ENCODE measurements at places on chromosomes 13 and 19.
A peak's percentile ranks its signal among the peaks of the same experiment; 100 is the strongest.

GRCh38 chr13:58056426-58056825 lies 424.9 kb downstream of the PCDH17 start:
- no peaks in the 10 kb centered on the region for H3K36me3 ChIP-seq
- H3K4me3 ChIP-seq = no peak overlapping the region
- H3K27me3 ChIP-seq = peaks cover 12% of the 10 kb centered on the region
- no peak overlapping the region for H3K27ac ChIP-seq

DNA sequence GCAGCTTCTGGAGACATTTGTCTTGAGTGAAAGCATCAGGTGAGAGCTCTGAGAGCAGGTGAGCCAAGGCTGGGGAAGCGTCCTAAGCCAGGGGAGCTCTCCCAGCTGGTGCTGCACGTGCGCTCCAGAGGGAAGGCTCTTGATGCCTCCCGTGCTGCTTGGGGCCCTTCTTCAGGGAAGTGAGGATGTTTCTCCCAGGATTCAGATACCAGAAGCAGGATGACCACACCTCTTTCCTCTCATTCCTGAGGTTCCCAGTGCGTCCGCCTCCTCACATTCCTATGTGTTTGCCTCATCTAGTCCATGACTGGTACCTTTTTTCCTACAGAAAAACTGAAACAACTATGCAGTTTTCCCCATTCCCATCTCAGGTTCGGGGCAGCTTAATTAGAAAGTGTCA lies 231.0 kb upstream of the IRS2 start:
- H3K4me3 ChIP-seq = no peak overlapping the region
- H3K4me1 ChIP-seq = no peaks in the 10 kb centered on the region
- H3K36me3 ChIP-seq = no peaks in the 10 kb centered on the region
- H3K27ac ChIP-seq = no peak overlapping the region
- DNase-seq = no peak
- H3K27me3 ChIP-seq = peaks cover 2% of the 10 kb centered on the region

- no peaks in the 10 kb centered on the region for H3K27me3 ChIP-seq
- H3K27ac ChIP-seq = no peak overlapping the region
- no peaks in the 10 kb centered on the region for H3K4me1 ChIP-seq
- DNase-seq = no peak
Observed at GRCh38 chr19:2199861-2200623, 36.1 kb downstream of the PLEKHJ1 start.

DNA sequence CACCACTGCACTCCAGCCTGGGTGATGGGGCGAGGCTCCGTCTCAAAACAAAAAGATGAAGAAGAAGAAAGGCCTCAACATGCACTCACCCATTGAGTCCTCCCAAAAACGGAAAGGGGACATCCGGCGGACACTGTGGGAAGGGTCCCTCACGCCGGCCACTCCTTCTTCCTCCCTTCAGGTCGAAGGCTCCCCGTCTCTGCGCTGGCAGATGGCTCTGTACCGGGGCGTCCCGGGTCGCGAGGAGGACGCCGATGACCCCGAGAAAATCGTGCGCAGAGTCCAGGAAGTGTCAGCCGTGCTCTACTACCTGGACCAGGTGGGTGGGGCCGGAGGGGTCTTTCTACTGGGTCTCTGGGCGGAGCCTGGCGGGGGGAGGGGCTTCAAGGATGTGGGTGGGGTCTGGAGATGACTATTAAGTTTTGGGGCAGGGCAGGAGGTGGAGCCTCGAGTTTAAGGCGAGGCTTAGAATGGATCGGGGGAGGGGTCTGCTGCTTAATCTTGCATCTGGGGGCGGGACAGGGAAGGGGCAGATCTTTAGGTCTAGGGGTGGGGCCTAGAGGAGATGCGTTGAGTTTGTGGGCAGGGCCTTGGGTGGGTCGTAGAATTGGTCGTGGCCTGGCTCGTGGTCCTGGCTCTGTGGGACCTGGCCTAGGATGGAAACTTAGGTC lies 90.2 kb downstream of the MAP4K1 start:
- H3K4me1 ChIP-seq = no peaks in the 10 kb centered on the region
- H3K27ac ChIP-seq = no peak overlapping the region
- DNase-seq = peak; percentile 52
- H3K4me3 ChIP-seq = no peak overlapping the region
- no peaks in the 10 kb centered on the region for H3K36me3 ChIP-seq

DNA sequence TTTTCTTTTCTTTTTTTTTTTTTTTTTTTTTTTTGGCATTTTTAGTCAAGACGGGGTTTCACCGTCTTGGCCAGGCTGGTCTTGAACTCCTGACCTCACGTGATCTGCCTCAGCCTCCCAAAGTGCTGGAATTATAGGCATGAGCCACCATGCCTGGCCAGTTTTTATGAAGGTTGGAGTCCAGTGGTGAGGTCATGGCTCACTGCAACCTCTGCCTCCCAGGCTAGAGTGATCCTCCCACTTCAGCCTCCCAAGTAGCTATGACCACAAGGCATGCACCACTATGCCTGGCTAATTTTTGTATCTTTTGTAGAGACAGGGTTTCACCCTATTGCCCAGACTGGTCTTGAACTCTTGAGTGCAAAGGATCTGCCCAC lies 4.2 kb downstream of the SNRPA start:
- H3K4me3 ChIP-seq = no peak overlapping the region
- no peaks in the 10 kb centered on the region for H3K27me3 ChIP-seq
- peaks cover 18% of the 10 kb centered on the region for H3K36me3 ChIP-seq
- no peak for DNase-seq

- no peaks in the 10 kb centered on the region for H3K27me3 ChIP-seq
- H3K27ac ChIP-seq = no peak overlapping the region
- no peaks in the 10 kb centered on the region for H3K4me1 ChIP-seq
- no peak for DNase-seq
- no peak overlapping the region for H3K4me3 ChIP-seq
Observed at GRCh38 chr13:113592571-113592970, 8.0 kb downstream of the TFDP1 start.

GRCh38 chr19:2636897-2637683 lies 65.4 kb downstream of the GNG7 start:
- H3K27me3 ChIP-seq = no peaks in the 10 kb centered on the region
- no peak overlapping the region for H3K27ac ChIP-seq
- peak overlapping the region; percentile 13 for H3K4me3 ChIP-seq
- H3K36me3 ChIP-seq = no peaks in the 10 kb centered on the region

GRCh38 chr19:57946316-57946715 lies 1.2 kb downstream of the ZNF256 start:
- no peaks in the 10 kb centered on the region for H3K27me3 ChIP-seq
- no peak overlapping the region for H3K27ac ChIP-seq
- peaks cover 42% of the 10 kb centered on the region for H3K36me3 ChIP-seq
- H3K4me1 ChIP-seq = peaks cover 10% of the 10 kb centered on the region
- H3K4me3 ChIP-seq = peak overlapping the region; percentile 97

DNA sequence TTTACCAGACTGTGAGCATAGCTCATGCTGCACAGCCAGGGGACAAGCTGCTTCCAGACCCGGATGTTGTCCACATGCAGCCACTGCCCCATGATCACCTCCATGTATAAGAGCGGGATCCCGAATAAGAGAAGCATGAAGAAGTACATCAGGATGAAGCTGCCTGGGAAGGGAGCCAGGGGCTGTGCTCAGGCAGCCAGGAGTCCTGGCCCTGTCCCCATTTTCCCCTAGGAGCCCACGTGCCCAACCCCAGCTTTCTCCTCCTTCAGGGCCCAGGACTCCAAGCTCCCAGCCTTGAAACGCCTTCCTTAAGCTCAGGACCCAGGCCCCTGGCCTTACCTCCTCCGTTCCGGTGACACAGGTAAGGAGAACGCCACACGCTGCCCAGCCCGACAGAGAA lies 69.3 kb downstream of the SLC6A16 start:
- no peaks in the 10 kb centered on the region for H3K4me1 ChIP-seq
- H3K27me3 ChIP-seq = no peaks in the 10 kb centered on the region
- H3K27ac ChIP-seq = no peak overlapping the region
- no peak for DNase-seq
- H3K4me3 ChIP-seq = no peak overlapping the region
- H3K36me3 ChIP-seq = no peaks in the 10 kb centered on the region

DNA sequence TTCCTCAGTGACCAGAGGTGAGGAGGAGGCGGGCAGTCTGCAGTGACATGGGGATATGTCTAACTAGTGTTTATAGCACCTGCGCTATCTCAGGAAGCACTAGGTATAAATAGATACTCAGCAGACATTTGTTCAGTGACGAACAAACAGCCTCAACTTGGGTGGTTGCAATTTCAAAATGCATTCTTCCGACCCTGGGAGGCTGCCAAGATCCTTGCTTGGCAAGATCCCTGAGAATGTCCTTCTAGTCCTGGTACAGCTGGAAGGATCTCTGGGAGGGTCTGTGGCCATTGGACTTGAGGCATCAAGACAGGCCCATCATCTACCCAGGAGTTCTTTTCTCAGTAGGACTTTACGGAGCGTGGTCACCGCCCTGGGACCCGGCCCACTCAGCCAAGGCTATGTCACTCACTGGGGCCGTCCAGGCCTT lies 299.5 kb downstream of the ZNF536 start:
- DNase-seq = no peak
- H3K4me3 ChIP-seq = no peak overlapping the region
- peaks cover 10% of the 10 kb centered on the region for H3K27me3 ChIP-seq
- peaks cover 3% of the 10 kb centered on the region for H3K4me1 ChIP-seq
- no peak overlapping the region for H3K27ac ChIP-seq

DNA sequence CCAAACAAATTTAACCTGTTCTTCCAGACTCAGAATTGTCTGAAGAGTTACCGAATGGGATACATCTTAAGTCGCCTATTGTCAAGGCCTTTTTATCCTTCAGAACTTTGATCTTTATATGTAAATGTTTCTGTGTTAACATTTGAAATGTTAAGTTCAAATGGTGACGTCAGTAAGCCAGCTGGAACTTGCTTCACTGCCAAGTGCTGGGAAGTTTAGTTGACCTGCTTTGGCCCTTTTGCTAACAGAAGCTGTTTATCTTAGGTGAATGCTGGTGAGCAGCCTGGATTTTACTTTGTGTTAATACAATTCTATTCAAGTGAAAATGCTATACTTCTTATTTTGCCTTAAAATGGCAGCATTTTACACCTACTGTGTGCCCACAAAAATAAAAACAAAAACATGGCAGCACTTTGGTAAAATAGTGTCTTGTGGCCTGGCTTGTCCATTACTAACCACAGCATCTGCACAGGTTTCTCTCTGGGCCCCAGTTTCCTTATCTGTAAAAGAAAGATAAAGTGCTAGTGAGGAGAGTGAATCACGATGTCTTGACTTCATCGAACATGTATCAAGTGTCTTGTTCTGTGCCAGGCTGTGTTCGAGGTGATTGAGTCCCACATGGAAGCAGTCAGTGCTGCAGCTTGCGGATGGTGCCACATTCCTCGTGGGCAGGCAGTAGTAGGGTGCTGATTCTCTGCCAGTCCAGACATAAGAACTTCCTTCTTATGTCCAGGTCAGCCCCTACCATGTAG lies 2.2 kb downstream of the NAXD start:
- H3K27ac ChIP-seq = no peak overlapping the region
- peak; percentile 54 for DNase-seq
- H3K4me1 ChIP-seq = peaks cover 5% of the 10 kb centered on the region
- H3K4me3 ChIP-seq = no peak overlapping the region
- H3K36me3 ChIP-seq = no peaks in the 10 kb centered on the region

DNA sequence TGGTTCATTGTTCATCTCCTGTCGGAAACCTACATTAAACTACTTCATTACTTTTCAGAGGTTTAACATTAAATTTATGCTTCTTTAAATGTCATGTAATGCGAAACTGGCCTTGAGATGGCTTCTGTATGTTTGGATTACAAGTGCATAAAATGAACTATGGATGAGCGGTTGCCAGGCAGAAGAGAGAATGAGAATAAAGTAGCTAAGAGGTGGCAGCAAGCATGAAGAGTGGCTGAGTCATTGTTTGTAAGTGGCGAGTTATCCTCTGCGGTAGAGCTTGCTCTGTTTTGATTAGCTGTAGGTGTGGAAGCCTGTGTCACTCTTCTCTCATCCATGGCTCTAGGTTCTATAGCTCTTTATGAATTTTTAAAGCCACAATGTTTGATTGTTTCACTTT lies 1139.6 kb upstream of the PCDH9 start:
- DNase-seq = peak; percentile 0
- H3K4me3 ChIP-seq = no peak overlapping the region
- no peak overlapping the region for H3K27ac ChIP-seq
- H3K27me3 ChIP-seq = no peaks in the 10 kb centered on the region
- no peaks in the 10 kb centered on the region for H3K36me3 ChIP-seq
